ENCODE measurements at places on chromosomes 16 and 17.

GRCh38 chr17:27959382-27959709, 66.2 kb upstream of the LYRM9 start:
- DNase-seq = no peak

DNA sequence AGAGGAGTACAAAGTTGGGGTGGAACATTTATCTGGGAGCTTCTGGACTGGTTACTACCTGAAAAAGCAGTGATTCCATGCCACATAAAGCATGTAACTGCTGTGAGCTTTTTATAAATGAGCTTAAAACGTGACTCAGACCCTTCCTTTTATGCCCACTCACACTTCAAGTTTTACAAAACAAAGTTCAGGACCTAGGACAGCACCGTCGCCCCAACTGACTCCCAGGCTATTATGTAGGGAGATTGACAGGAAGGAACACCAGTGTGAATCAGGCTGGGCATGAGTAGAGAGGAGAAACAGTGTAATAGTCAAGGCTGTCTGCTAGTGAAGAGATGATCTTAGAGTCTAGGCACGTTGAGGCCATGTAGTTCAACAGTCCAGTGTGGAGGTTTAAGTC, 91.6 kb upstream of the DNAH9 start:
- no peak for DNase-seq

- DNase-seq = peak; percentile 77
Observed at GRCh38 chr16:46857368-46857945, 26.5 kb upstream of the C16orf87 start.

DNA sequence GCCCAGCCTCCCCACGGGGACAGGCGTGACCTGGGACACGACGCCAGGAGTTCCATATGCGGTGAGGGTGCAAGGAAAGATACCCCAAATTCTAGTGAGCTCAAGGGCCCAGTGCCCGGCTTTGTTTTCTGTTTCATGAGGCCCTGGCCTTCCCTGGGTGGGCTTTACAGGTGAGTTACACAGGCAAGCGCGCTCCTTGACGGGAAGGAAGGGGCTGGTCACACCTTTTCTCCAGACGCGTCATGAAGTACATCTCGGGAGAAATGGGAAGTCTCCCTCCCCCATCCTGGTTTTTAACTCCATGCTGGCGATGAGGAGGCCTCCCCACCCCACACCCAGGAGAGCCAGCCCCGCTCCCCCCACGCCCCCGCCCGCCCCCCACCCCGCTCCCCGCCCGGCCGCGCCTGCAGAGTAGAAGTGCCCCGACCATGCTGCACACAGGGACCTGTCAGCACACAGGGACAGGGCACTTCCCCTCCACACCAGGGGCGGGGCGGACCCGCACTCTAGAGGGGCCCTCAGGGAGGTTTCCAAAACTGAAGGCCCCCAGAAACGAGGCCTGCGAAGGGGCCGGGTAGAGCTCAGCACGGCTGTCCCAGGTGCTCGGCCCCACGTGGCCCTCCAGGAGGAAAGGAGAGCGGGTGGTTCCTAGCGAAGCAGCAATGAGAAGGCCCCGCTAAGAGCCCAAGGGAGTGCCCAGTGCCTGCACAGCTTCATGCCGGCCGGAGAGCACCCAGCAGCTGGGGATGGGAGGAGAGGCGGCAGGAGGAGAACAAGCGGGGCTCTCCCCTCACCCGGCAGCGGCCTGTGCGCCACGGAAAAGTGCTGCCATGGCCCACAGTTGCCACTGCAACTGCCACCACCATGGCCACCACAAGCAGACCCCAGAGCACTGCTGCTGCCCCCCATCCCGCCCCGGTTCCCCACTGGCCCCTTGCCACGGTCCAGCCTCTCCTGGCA, 7.7 kb downstream of the CYB561 start:
- no peak for DNase-seq

DNA sequence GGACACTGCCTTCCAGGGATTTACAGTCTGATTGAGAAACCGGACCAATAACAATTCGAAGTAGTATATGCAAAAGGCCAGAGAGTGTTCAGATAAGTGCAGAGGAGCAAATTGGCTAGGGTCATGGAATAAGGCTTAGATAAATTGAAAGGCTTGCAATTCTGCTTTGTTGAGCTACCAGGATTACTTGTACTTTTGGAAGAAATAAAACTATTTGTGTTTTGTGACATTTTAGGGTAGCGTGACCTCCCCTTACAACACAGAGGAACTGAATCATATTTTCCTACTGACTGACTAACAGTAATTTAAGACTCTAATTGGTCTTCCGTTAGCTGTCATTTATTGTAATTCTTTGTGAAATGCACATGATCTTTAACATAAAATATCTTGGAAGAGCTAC, 104.7 kb downstream of the PITPNC1 start:
- DNase-seq = no peak

DNA sequence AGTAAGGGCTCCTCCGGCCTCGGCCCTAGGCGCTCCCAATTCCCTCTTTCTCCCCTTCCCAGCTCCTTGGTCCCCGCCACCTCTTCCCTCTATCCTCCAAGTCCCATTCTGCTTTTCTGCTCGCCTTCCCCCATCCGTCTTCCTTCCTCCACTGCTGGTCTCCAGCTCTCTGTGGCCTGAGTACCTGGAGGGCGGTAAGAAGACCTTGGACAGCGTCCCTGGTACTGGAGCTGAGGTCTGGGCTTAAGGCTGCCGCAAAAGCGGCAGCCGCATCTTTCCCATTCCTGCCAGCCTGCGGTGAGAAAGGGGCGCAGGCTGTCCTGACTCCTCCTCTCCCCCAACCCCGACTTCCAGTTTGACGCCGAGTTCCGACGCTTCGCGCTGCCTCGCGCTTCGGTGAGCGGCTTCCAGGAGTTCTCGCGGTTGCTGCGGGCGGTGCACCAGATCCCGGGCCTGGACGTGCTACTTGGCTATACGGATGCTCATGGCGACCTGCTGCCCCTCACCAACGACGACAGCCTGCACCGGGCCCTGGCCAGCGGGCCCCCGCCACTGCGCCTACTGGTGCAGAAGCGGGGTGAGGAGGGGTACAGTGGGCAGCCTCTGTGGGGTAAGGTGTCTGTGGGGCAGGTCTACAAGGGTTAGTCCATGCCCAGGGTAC, 471 bp downstream of the PARD6A start:
- no peak for DNase-seq

DNA sequence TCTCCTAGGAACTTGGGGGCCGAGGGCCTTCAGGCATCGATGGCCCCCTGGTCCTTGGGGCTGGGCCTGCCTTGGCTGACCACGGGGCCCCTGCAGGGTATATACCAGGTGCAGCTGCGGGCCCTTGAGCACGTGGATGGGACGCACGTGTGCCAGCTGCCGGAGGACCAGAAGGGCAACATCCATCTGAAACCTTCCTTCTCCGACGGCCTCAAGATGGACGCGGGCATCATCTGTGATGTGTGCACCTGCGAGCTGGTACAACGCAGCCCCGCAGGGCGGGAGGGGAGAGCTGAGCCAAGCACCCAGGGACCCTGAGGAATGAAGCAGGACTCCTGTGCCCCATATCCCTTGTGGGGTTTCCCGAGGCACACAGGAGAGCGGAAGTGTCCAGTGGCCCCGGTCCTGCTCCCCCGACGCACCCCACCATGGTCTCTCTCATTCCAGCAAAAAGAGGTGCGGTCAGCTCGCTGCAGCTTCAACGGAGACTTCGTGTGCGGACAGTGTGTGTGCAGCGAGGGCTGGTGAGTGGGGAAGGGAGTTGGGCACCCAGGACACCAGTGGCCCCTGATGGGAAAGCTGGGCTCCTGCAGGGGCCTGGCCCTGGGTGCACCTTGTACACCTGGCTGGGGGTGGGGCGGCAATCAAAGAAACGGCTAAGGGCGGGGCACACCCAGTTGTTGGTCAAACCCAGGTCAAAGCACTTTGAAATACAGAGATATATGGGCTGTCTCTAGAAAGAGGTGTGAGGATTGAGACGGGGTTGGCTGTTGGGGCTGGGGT, 10.6 kb downstream of the ITGB4 start:
- no peak for DNase-seq

DNA sequence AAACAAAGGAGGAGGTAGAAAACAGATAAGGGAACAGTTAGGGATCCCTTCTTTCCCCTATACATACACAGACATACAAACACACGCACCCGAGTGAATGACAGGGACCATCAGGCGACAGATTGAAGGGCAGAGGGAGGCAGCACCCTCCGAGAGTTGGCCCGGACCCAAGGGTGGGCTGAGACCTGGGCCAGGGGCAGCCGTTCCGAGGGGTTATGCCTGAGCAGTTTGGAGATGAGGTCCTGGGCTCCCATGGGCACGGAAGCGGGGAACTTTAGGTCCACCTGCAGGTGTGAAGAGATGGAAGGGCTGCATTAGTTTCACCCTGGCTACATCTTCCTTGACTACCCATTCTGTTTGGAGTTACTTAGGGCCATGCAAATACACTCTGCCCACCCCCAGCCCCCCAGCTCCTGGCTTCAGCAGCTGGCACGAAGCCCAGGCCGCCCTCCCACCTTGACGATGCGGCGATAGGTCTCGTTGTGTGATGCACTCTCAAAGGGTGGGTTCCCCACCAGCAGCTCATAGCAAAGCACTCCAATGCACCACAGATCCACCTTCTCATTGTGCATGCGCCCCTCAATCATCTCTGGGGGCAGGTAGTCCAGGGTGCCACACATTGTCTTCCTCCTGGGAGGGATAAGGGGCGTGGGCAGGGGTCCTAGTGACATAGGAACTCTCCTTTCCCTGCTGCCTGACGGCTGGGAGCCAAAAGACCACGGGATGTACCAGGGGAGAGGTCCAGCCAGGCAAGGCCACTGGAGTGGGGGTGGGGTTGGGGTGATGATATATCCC, 5.4 kb downstream of the AURKB start:
- DNase-seq = no peak

- no peak for DNase-seq
Observed at GRCh38 chr17:58706351-58707140, 14.1 kb downstream of the RAD51C start.
